Activated B cell treated with CpG ODN at 0.5 μM for 24 hours (primary cell): ENCODE measurements at places on chromosomes 7 and 10.
A peak's percentile ranks its signal among the peaks of the same experiment; 100 is the strongest.

- no peak for DNase-seq
Observed at GRCh38 chr7:39894904-39895303, 55.2 kb upstream of the CDK13 start.

DNA sequence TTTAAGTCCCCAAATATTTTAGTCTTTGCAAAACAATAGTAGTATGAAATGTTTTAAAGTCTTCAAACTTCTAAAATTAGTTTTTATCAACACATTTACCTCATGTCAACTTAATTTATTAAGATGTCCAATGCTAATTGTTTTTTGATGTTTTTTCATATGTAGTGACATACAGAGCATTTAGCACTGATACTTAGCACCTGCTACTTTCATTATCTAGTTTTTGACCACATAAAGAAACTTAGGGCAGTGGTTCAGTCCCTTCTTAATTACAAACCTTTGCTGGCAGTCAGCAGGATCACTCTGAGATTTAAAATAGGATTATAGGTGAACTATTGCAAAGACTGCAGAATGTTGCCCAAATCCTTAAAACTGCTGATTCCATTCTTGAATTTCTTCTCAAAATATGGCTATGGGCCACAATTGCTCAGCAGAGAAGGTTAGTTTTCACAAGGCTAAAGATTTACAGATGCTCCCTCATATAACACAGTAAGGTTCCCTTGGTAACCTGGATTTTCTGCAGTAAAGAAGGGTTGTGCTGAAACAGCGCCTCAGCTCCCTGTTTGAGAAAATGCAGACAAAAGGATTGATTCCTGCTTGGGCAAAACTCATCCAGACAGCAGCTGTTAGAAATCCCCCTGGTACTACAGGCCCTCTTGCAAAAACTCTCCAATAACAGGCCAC lies 3.4 kb downstream of the GPR85 start:
- DNase-seq = no peak

DNA sequence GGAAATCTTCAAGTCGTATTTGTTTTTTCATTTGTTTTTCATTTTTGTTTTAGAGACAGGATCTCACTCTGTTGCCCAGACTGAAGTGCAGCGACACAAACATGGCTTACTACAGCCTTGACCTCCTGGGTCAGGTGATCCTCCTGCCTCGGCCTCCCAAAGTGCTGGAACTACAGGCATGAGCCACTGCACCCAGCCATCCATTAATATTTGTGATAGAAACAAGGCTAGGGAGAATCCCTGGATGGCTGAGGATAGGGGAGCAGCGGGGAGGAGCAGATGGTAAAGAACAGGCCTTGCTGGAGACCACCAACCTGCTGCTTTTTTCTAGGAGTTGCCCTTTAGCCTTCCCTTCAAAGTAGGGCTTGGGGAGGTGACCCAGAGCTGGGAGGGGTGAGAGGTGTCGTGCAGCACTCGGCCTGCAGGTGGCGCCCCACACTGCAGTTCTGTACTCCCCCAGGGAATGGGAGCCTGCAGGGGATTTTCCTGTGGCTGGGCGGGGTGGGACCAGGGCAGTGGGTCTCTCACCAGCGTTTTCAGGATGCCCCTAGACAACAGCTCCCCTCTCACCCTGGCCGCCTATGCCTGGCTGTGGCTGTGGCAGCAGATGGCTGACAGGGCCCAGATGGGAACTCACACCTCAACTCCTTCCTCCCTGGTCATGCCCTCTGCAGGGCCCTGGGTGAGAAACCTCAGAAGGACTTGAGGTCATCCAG lies 12.6 kb upstream of the CDH23 start:
- DNase-seq = peak; percentile 82

- no peak for DNase-seq
Observed at GRCh38 chr7:42167631-42168236, 69.3 kb downstream of the GLI3 start.

DNA sequence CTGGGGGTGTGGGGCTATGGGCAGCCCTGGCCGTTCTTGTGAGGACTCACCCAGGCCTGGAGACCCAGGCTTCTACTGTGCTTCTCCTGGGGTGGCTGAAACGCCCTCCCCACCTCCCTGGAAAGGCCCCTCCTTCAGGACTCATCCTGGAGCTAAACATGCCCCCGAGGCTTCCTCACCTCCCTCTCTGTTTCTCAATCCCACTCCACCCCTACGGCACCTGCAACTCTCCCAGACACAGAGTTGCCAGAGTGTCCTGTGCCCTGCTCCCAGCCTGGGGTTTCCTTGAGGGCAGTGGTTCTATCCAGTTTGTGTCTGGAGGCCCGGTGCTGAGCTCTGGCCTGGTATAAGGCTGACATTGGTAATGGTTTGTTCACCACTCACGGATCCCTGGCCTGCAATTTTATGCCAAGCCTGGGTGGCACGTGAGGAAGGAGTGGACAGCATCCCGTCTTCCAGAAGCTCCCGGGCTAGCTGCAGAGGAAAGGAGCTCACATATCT lies 68.0 kb downstream of the GRID1 start:
- DNase-seq = no peak

DNA sequence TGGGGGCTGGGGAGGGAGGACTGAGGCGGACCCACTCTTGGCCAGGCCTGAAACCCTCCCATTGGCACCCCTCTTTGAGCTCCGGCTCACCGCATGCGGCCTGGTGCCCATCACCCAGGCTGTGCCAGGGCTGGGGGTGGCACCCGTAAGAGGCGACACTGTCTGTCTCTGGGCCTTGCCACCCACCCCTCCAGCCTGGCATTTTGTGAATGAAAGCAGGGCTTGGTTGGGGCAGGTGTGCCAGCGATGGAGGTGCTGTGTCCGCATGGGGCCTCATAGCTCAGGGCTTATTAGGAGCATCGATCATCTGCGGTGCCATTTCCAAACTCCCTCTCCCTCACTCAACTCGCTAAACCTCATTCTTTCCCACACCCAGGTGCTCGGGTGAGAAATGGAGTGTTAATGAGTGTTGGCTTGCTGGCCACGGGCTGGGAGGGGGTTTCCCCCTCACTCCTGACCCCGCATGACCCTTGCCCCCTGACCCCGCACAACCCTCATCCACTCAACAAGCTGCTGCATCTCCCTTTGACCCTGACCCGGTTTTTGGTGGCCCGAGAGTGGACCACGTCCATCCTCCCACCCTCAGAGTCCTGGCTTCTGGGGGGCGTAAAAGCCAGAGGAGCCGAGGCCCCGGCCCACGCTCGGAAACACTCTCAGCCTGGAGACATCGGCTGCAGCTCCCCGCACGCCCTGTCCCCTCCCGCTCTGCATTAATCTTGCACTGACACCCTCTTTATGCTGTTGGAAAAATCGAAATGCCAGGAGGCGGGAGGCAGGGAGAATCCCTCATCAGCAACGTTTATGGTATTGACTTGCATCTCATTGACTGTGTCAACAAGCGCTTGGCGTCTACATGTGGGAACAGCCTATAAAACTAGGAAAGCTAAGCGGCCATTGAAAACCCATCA lies 161.2 kb downstream of the DNAJB6 start:
- no peak for DNase-seq

GRCh38 chr7:134902058-134902457 lies 84.2 kb upstream of the AGBL3 start:
- no peak for DNase-seq

GRCh38 chr7:28083998-28084985 lies 96.3 kb downstream of the JAZF1 start:
- DNase-seq = no peak

GRCh38 chr10:70773965-70774809 lies 11.0 kb downstream of the TBATA start:
- DNase-seq = no peak

DNA sequence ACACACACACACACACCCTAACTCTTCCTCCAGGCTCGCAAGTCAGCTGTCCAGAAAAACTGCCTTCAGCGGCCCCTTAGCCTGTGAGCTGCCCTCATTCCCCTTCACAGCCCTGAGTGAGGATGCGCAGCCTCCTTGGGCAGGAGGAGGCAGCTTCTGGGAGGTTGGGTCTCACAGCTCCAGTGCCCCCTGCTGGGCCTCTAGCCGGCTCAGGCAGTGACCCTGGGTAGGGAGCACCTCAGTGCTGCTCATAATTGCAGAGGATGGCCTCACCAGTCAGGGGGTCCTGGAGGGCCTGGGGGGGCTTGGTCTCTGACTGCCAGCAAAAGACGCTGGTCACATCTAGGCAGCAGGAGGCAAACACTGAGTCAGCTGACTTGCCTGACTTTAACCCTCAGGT lies 43.7 kb downstream of the ZNF273 start:
- DNase-seq = no peak

DNA sequence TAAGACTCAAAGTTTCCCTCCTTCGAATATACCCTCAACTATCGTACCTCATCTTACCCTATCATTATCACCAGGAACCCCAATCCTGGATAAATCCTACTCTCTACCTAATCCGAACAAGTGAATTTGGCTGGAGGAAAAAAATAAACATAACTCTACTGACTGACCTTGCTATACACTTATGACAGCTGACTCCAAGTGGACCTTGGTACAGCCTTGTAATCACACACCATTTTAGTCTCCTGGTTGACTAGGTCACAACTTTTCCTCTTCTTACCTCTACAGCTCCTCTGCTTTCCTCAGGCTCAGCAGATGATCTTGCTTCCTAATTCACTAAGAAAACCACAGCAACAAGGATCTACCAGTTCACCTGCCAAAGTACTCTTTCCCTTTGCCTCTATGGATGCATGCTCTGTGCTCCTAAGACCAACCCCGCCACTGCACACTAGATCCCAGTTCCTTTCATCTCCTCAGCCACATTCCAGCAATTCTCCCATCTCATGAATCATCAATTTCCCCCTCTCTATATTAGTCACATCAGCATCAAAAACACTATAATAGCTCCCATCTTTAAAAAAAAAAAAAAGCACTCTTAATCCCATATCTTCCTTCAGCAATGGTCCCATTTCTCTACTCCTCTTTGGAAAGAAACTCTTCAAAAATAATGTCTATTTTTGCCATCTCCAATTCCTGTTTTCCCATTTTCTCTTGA lies 35.5 kb downstream of the COA1 start:
- no peak for DNase-seq

DNA sequence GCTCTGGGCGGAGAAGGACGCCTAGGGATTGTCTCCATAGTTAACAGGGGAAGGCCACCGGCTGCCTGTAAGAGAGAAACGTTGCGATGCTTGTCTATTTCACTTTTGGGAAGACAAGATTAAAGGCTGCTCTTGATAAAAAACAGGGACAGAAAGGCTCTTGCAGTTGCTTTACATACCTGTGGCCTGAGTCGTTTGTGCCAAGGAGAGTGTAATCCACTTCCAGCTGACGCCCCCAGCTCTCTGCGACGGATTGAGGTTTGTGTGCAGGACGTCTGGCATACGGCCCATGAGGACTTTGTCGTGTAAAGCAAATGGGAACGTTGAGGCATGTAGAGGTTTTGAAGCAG lies 1.1 kb downstream of the MAP3K8 start:
- DNase-seq = no peak

- DNase-seq = no peak
Observed at GRCh38 chr7:85405016-85405902, 218.4 kb upstream of the SEMA3D start.

DNA sequence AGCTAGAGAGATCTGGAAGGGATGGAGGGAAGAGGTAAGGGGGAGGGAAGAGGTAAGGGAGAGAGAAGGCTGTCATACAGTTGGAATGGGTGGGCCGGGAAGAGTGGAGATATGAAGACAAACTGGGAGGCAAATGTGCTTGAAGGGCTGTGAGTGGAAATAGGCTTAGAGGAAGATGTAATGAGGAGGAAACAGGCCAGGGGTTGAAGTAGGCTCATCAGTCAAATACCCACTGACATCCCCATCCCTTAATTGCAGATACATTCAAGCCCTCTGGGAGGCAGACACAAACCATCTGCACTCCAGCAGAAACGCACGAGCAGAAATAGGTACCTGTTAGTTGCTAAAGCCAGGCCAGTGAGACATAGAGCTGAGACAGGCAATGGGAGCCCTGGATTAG lies 2.1 kb downstream of the SYNPO2L start:
- no peak for DNase-seq

DNA sequence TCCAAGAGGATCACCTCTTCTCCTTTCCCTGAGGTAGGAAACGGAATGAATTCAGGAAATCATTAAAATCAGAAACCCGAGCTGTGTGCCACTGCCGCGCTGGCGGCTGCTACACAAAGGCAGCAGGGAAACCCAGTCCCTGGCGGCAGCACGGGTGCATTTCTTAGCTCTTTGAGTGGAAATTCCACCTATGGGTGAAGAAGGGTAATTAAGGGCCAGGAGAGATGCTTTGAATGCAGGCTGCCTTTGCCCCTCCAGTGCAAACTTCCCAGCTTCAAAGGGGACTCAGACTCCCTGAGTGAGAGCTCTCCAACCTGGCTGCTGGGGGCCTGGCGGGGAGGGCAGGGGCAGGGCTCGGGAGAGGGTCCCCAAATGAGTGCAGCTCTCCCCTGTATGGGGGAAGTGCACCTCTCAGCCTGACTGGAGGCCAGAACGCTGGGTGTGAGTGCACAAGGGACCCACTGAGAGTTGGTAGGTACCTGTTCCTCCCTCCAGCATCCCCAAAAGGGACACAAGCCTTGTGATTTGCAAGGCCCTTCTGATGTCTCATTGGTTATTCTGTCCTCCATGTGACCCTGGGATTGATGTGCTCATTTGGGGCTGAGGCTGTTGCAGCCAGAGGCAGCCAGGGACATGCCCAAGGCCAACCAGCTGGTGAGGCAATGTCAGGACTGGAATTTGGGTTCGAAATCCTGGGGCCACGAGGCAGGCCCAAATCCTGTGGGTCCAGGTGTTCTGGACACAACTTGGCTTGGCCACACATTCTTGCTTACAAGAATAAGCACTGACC lies 16.3 kb upstream of the ZMIZ1 start:
- no peak for DNase-seq

DNA sequence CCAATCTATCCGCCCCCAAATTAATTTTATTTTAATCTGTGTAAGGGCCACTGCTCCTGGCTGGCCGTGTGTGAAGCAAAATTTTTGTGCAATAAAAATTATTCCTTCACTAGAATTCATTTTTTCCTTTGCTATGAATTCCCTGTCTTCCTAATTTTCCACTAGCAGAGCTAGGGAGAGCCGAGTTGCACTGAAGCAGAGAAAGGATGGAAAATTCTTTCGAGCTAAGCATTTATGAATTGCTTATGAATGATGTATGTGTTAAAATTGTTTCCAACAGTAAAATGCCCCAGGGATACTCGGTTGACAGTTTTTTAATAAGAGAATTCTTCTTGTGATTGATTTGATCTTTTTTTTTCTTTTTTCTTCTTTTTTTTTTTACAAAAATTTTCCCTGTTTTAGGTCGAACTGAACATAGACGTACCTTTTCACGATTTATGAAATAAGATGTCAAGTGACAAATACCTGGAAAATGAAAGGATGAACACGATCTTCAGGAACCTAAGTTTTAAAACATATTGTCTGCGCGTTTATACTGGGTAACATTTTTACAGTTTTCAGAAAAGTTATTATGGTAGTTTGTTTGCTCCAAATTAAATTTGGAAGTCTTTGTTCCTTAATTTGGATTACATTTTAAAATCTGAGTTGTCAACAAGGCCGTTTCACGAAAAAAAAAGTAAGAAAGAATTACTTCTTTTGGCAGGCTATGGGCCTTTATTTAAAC lies 288.8 kb upstream of the NFE2L3 start:
- no peak for DNase-seq

GRCh38 chr10:124509880-124510632 lies 48.4 kb downstream of the LHPP start:
- no peak for DNase-seq
